Stimulated activated CD4-positive, alpha-beta T cell treated with anti-CD3 and anti-CD28 coated beads, Interleukin-15, amount 100 ng/mL, for 1 hour (primary cell): ENCODE measurements at places on chromosomes 3 and 15.

- DNase-seq, result no peak
These were observed 215.4 kb downstream of the UACA start for GRCh38 chr15:70547846-70548487.

DNA sequence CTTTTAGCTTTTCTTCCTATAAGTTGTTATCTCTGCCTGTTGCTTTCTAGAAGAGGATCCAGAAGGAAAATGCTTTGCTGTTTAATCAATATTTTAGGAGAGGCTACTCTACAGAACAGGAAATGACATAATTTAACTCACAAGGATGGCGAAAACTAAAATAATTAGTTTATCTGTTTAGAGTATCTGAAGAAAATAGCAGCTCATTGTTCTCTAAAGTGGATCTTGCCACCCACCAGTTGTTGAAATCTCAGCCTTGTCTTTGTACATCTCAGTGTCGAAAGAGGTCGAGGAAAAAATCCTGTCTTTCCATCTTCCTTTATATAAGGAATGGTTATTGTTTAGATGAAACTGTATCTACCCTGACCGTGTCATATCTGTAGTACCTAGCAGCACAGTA, 126.6 kb downstream of the ZNF609 start:
- DNase-seq, result no peak

DNA sequence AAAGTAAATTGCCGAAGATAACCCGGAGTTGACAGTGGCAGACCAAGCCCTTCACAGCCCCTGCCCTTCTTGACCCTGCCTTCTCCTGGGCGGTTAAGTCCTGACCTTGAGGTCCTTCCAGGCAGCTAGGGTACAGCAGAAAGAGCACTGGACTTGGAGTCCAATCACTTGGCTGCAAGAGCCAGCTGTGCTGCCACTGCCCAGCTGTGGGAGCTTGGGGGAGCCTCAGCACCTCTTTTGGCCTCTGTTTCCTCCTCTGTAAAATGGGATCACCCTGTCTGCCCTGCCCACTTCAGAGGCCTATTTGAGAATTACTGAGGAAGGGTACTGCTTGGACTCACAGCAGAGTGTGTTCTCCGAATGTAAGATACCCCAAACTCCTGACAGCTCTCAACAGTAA, 66.2 kb upstream of the SMAD6 start:
- no peak for DNase-seq

DNA sequence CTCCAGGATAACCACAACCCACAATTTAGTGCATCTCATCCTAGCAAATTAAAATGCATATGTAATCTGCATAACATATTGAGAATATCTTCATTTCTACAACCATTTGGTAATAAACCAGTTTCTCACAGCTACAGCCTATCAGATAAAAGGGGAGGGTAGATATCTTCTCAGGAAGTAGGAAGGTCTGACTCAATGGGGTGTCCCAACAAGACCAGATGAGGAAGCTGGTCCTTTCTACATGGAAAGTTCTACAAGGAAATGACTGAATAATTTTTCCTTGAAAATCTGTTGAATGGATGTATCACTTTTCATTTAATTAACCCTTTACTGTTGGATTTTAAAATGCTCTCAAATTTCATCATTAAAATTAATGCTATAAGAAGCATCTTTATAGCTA, 17.4 kb upstream of the TMPRSS7 start:
- no peak for DNase-seq

- DNase-seq, result no peak
These were observed 404.6 kb upstream of the C2CD4B start for GRCh38 chr15:62569460-62570404.

DNA sequence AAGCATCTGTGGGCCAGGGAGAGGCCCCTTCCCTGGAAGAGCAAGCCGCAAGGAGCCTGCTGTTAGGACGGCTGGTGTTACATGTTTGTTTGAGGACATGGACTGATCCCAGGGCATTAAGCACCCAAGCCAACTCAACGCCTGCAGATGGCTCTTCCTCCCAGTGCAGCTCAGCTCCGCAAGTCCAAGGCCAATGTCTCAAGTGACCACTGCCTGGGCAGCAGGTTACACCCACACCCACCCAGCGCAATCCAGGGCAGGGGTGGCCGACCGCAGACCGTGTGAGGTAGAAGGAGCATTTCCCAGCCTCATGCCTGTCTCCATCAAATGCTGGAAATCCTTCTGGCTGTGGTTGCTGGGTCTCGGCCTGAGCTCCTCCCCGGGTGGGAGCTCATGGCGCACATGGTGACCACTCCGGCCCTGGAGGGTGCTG, 14.5 kb downstream of the GP5 start:
- DNase-seq, result no peak

- DNase-seq, result no peak
These were observed 110.3 kb downstream of the FRMD5 start for GRCh38 chr15:44084770-44085169.
